Mesothelial cell of epicardium (in vitro differentiated cells): ENCODE measurements at places on chromosomes 2 and 18.

DNA sequence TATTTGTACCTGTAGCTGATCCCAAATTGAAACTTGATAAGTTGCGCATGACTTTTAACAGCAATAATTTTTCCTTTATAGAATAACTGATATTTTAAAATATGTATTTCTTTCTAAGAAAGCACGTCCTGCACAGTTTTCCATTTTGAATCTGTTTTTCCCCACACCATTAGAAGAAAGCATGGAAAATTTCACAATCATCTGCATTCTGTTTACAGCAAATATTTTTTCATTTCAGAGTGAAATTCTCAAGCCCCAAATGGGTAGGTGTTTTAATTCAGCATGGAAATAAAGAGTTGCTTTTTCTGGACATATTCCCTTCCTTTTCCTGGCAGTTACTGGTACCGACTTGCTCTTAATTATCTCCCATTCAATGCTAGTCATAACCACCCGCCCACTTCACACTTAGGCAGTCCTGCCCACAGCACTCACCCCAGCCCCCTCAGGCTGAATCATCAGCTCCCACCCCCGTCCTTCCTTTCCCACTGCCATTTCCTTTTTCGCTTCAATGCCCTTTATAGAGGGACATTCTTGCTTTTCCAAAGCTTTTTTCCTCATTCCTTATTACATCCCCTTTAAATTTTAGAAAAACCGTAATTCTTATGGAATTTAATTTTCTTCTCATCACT lies 89.2 kb upstream of the GLS start:
- DNase-seq = no peak

DNA sequence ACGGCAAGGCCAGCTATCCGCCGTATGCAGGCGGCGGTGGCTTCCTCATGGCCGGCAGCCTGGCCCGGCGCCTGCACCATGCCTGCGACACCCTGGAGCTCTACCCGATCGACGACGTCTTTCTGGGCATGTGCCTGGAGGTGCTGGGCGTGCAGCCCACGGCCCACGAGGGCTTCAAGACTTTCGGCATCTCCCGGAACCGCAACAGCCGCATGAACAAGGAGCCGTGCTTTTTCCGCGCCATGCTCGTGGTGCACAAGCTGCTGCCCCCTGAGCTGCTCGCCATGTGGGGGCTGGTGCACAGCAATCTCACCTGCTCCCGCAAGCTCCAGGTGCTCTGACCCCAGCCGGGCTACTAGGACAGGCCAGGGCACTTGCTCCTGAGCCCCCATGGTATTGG lies 3.1 kb downstream of the B3GNT7 start:
- no peak for DNase-seq

DNA sequence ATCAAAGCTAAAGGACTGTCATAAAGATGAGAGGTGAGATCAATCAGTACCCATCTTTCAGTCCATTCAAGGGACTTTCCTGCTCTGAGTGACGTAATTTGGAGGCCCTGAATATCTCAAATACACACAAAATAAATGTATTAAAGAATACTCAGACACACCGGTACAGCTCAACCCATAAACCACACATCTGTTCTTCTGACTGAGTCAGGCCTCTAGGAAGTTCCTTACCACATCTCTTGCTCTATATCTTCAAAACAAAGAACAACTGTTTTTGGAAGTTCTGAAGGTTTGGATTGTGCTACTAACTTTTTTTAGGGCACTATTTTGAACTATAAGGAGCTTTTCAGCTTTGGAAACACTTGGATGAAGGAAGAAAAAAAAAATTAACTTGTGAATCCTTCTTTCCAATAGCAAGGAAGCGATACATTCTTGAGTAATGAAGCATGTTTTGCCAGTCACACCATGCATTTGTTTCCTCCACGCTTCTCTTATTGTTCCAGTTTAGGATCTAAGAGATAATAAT lies 866.5 kb upstream of the VRK2 start:
- no peak for DNase-seq

DNA sequence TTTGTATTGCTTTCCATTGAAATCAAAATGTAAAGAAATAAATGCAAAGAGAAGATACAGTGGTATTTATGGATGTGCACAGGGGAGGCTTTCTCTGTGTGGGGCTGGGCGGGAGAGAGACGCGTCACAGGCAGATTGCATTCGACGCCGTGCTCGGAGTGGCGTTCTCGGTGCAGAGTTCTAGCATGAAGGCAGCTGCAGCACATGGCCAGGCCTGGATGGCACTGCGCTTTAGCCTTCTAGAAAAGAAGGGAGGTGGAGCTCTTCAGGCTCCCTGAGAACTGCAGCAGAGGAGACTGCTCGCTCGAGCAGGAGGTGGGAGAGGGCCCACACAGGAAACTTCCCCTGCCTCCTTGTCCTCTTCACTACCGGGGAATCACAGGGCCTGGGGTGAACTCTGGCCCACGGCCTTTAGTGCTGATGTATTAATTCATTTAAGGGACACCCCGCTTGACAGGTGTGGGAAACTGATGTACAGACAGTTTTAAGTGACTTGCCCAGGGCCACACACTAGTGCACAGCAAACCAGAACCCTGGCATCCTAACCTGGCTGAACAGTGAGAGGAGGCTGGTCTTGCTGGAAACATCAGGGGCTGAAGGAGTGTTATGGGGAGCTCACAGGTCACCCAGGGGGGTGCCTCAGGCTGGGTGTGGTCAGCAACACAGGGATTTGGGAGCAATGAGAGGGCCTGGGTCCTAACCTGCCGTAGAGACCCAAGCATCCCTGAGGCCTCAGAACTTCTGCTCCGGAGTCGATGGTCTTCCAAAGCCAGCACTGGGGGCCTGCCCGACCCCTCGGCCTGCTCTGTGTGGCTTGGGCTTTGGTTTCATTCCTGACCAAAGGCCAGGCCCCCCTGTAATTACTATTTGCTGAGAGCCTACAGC lies 199.9 kb downstream of the HDAC4 start:
- DNase-seq = no peak

DNA sequence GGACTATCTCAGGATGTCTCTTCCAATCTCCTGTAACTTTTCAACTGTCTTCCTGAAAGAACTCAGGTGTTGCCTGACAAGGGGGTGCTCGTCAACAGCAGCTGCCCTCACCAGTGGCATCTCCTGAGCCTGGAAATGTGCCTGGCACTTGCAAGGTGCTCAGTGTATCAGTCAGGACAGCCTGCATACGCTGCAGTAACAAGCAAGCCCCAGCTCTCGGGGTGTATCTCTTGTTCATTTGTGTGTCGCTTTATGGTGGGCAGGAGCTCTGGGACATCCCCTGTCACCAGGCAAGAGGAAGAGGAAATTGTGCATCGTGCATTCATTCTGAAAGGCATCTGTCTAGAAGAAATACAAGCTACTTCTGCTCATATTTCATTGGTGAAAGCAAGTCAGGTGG lies 263.1 kb downstream of the DCDC2C start:
- no peak for DNase-seq

DNA sequence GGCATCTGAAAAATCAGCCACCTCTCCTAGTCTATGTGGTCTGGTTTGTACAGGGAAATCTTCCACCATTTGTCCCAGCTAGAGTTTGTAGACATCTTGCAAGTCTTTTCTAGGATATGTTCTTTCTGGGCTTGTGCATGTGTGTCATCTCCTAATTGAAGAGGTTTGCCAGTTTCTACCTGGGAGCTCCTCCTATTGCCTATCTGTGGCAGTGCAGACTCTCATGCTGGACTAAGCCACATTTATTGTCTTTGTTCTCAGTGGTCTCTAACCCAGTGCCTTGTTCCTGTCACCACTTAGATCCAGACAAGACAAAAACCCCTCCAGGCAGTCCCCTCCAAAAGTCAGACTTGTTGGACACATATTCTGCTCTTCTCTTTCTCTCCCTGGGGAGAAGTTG lies 72.0 kb upstream of the MRPS9 start:
- DNase-seq = no peak

DNA sequence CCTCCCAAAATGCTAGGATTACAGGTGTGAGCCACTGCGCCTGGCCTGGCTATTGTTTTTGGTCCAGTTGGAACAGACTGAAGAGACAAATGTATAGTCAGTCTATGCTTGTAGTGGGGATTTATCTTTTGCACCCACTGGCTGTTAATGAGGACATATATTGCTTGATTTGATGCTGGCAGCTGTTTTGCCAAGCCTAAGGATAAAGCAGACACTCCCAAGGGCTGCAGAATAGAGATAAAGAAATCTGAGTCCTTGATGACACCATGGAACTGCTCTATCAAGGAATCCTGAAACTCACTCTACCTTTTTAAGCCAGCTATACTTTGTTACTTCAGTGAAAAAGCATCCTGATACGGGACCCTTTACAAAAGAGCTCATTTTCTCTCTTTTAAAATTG lies 43.1 kb upstream of the ENOSF1 start:
- DNase-seq = no peak

- DNase-seq = no peak
Observed at GRCh38 chr2:64017811-64018700, 1.2 kb downstream of the VPS54 start.

DNA sequence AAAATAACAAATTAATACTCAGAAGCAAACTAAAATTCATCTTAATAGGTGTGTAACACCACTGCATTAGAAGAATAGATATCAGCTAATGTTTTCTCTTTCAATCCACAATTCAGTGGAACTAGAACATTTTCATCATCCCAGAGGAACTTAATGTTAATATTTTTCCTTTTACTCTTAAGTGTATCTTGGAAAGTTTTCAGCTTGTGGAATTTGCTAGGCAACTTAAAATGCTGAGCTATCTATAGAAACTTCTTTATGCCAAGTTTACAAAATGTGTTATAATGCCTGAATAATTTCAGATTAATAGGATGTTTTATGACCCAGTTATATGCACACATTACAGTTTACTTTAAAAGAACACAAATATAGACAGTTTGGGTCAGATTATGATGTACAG lies 86.6 kb upstream of the FAM237A start:
- DNase-seq = no peak

DNA sequence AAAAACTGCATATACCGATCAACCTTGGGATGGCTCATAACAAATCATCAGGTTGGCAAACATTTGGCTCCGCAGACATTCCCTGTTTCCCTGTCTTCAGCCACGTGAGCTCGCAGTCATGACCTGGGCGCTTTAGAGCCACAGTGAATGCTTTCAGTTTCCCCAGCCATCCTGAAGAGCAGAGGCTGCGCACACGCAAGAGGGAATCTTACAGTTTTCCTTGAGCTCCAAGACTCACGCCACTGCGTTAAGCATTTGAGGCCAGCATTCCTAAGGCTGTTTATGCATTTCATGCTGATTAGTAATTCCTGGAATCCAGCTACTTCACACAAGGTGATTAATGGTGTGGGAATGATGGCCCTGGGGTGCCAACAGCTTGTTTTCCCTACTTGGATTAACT lies 95.1 kb downstream of the MTCL1 start:
- DNase-seq = no peak

DNA sequence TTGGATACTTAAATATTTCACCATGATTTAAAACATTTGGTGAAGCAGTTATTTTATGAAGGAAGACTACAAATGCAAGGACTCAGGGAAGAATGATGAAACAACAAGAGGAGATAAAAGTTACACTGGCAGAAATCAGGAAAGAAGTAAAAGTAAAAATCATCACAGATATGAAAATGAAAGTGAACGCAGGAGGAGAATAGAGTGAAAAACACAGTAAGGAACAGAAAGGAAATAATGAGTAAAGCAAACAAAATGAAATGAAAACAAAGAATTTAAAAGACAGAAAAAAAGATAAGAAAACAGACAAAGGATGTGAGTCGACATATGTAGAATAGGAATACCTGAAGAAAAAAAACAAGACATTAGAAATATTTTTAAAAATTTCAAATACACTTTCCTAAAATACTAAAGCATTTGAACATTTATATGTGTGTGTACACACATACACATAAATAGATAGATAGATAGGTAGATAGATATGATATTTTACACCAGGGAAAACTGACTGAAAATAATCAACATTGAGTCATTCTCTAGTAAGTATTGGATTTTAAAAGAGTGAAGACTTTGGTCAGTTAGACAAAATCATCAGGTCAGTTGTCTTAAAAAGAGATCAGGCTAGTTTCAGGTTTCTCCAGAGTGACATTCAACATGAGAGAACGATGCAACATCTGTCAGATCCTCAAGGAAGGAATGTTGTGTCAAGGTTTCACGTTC lies 12.1 kb upstream of the KDSR start:
- DNase-seq = no peak

- no peak for DNase-seq
Observed at GRCh38 chr2:217947383-217948350, 55.1 kb downstream of the TNS1 start.

DNA sequence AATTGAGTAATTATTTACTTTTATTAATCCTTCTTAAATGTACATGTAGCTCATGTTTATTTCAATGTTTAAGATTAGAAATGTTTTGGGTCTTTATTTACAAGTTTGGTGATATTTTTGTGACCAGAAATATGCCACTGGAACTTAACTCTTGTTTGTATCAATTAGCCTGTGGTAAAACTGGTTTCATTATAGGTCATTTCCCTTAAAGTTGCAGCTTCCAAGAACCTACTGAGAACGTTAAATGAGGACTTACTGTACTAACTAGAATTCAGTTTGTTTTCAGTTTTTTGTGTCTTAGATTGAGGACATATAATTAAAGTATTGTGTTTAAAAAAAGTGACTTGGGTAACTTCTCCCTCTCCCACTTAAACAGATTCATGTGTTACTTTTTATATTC lies 4.3 kb downstream of the TYW5 start:
- no peak for DNase-seq

DNA sequence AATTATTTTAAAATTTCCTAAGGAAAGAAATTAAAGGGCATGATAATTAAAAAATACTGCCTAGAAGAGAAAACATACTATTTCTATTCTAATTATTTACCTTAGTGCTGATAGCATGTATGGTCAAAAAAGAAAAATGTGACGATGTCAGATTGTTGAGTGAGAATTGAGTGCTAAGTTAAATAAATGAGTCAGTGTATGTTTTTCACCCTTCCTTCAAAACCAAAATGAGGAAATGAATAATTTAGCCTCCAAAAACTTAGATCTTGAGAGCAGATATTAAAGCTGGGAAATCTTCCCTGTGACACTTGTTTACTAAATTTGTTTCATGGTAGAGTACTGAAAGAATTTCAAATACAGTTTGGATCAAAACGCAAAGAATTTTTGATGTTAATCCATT lies 58.6 kb upstream of the NYAP2 start:
- no peak for DNase-seq

DNA sequence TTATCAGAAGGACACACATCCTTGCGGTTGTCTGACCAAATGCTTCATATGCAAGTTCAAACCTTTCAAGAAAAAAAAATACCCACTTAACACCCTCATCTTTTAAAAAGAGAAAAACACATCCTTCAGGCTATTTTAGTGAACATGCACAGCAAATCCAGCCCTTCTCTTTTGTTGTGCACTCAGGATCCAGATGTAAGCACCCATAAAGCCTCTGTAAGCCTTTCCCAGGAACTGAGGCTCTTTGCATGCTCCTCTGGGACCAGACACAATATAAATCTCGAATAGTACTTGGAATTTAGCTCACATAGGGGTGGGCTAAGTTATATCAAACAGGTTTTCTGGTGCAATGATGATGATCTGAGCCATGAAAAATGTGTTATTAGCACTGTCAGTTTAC lies 308.8 kb upstream of the FAM98A start:
- no peak for DNase-seq

DNA sequence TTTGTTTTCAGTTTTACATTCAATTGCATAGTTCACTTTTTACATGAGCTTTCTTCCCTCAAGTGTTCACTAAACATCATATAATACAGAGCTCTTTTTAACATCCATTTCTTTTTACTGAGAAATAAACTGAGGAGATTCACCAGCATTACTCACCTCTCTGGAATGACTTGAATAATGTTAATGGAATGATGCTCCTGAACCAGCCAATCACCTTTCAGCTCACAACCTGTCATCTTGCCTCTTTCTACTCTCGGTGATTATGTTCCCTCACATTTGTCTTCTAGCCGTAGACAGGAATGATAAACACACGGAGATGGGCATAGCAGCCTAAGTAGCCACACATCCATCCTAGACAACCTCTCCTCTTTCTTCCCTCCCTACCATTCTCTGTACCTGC lies 301.7 kb downstream of the PAX3 start:
- DNase-seq = no peak
